Mammary epithelial cell (primary cell): ENCODE measurements at places on chromosomes 3 and 15. TPM values are rescaled to one million over a fixed set of nuclear protein-coding genes. Genes with fewer than 3 reads are reported as not detected.
A peak's percentile ranks its signal among the peaks of the same experiment; 100 is the strongest.

SAXO2 gene
- 4.2 TPM for total RNA-seq

DNA sequence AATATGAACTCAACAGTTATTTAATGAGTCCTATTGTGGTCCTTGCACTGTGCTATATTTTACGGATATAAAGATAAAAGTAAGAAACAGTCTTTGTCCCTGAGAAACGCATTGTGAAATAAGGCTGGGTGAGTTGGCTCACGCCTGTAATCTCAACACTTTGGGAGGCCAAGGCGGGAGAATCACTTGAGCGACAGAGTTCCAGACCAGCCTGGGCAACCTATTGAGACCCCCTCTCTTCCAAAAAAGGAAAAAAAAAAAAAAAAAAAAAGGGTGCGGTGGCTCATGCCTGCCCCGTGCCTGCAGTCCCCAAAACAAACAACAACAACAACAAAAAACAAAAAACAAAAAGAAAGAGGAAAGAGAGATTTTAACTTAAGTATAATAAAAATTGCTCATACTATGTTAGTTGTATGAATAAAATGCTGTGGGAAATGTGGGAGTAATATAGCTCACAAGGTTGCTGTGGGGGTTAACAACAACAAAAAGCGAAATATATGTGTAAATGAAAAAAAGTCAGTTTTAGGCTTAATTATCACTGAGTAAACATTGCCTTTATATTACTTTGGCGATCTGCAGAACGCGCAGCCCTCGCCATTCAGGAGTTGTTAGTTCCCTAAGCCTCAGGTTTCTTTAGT is 461 bp upstream of the FNDC3B start:
- DNase-seq = no peak

- DNase-seq = peak; percentile 85
Measured at GRCh38 chr3:114649331-114649730, 355.5 kb downstream of the TIGIT start.

DNA sequence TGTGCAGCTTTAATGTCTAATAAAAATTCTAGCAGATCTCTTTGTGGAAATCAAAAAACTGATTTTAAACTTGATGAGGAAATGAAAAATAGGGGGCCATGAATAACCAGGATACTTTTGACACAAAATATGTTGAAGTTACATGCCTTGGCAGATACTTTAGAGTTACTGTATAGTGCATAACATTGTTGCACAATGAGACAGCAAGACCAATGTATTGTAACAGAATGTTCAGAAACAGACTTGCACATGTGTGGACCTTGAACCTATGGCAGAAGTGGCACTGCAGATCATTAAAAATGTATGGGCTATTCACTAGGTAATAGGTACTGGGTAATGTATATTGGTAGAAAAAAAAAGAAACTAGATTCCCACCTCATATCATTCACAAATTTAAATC is 343.0 kb upstream of the ARL6 start:
- no peak for DNase-seq

GRCh38 chr3:21356402-21356801 is 394.6 kb downstream of the ZNF385D start:
- peak; percentile 3 for DNase-seq

KCNAB1 gene
- total RNA-seq = 0.17 TPM

DNA sequence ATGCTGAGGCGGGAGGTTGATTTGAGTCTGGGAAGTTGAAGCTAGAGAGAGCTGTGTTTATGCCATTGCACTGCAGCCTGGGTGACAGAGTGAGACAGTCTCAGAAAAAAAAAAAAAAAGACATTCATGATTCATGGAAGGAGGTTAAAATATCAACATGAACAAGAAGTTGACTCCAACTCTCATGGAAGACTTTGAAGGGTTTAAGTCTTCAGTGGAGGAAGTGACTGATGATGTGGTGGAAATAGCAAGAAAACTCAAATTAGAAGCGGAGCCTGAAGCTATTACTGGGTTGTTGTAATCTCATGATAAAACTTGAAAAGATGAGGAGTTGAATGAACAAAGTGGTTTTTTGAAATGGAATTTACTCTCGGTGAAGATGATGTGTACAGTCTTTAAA is 491.8 kb downstream of the SQOR start:
- peak; percentile 1 for DNase-seq

DNA sequence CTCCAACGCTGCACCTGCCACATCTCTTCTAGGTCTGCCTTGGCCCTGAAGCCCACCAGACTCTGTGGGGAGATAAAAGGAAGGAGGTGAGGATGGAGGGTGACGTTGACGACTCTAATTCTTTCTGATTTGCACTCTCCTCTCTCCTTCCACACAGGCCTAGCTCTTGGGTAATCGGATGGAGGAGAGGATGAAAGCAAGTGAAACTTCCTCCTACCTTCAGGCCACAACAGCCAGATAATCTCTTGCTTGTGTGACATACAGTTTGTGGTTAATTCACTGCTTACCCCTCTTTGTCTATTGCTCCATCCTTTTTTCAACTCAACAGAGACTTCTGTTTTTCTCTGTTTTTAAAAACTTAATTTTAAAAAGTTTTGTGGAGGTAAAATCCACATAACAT is 208.1 kb downstream of the SV2B start:
- DNase-seq = no peak

DNA sequence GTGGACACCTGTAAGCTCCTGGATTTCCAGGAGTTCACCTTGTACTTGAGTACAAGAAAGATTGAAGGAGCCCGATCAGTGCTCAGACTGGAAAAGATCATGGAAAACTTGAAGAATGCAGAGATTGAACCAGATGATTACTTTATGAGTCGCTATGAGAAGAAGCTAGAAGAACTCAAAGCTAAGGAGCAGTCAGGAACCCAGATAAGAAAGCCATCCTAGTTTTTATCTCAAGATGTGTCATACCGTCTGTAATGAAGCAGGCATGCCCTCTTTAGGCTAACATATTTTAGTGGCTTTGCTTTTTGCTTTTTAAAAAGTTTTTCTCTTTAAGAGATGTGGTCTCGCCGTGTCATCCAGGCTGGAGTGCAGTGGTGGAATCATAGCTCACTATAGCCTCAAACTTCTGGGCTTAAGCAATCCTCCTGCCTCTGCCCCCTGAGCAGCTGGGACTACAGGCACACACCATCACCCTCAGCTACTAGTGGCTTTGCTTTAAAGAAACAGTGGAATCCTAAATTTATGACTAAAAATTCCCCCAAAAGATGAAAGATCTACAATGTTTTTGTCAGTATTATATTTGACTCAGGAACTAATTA is 28.1 kb downstream of the EXOG start:
- no peak for DNase-seq

DNA sequence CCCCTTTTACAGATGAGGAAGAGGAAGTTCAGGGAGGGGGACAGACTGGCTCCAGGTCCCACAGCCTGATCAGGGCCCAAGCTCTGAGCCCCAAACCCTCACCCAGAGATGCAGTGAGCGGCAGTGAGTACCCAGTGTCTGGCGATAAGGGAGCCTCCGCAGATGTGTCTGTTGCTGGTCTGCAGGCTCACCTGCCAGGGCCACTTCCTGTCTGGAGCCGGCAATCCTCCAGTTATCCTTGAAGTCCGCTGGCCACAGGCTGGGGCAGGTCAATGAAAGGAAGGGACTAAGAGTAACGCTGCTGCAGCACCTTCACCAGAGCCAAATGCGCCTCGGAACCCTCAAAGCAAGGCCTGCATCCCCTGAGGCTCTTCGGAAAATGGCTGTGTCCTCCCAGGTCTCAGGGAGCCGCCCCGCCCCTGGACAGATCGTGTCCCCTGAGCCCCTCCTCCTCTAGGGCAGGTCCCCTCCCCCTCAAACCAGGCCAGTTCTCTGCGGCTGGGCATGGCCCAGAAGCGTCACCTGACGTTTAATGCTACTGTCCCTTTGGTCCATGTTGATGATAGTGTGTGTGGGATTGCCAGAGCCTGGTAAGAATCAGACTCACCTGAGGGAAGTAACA is 51.5 kb downstream of the MYL3 start:
- DNase-seq = no peak

DNA sequence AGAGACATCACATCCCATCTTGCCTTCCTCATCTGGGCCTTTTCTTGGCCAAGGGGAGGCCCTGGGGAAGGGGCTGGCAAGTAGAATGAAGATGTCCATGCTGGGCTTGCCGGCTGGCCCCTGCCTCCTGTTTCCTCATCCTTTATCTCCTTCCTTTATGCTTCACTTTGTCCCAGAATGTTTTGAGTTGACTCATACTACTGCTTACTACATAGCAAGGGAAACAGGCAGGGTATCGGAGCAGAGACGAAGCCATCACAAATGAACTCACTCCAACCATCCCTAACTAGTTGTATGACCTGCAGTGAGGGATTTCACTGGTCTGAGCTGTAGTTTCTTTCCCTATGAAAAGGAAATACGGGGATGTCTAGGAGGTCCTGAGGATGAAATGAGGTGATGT is 66.0 kb downstream of the CHDH start:
- no peak for DNase-seq

GRCh38 chr3:171874879-171875278 is 31.7 kb downstream of the TMEM212 start:
- DNase-seq = no peak

GRCh38 chr3:107919239-107919638 is 171.6 kb downstream of the CD47 start:
- DNase-seq = no peak

PTPRG gene
- 10.5 TPM for total RNA-seq

GRCh38 chr15:72536506-72536905 is 62.4 kb downstream of the ARIH1 start:
- no peak for DNase-seq

GRCh38 chr15:72562386-72562785 is 88.3 kb downstream of the ARIH1 start:
- DNase-seq = no peak

DNA sequence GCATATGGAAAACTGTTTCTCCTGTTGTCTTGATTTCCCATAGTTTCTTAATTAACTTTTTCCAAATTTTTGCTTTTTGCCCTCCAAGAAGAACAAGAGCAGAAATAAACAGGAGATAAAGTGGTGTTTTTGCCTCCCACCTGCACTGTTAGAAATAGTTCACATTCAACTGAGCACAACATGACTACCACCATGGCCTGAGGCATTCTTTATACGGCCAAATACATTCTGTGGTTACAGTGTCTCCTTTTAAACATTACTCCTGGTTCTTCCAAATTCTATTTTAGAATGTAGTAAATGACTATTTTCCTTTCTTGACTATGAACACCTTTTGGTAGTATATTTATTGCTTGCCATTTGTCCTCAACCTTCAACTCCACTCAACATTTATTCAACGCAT is 98.5 kb downstream of the LARS2 start:
- peak; percentile 34 for DNase-seq

DNA sequence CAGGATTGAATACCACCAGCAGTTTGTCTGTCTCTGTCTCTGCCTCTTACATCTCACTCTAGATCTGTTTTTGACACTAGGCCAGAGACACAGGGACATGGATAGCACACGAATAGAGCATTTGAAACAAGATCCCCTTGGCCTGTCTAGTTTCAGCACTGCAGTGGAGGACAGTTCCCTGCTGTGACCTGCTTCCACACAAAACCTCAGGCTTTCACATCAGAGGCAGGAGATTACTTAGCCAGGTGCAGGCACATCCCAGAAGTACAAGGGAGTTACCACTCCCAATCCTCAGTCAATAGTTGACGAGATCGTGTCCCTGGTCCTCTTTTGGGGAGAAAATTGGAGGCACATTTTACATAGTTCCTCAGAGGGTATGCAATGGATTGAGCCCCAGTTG is 34.0 kb upstream of the CCK start:
- peak; percentile 39 for DNase-seq

- no peak for DNase-seq
Measured at GRCh38 chr3:72189339-72189738, 404.4 kb upstream of the PROK2 start.

DNA sequence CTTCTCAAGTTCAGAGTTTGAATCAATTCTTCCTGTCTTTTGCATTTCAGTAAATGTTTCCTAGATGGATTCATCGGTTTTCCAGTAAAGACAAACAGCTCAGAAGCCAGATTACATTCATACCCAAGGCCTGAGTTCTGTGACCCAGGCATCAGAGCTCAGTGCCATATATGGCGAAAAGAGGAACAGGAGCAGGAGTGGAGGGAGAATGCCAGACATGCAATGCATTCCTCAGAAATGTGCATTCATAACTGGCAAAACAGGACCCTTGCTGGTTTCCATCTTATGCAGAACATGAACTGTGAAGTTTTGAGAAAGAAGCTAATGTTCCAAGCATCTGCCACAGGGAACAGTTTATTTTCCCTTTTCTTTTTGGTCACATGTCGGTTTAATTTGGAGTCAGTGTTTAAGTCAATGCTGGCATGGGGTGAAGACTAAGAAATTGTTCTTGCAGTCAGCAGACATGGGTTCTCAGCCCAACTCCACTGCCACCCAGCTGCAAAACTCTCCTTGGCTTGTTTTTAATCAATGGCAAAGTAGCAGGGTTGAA is 116.5 kb downstream of the LPP start:
- DNase-seq = peak; percentile 62

- peak; percentile 31 for DNase-seq
Measured at GRCh38 chr3:196073255-196073753, 8.6 kb downstream of the TFRC start.

PLCH1 gene
- total RNA-seq = 4.3 TPM

DNA sequence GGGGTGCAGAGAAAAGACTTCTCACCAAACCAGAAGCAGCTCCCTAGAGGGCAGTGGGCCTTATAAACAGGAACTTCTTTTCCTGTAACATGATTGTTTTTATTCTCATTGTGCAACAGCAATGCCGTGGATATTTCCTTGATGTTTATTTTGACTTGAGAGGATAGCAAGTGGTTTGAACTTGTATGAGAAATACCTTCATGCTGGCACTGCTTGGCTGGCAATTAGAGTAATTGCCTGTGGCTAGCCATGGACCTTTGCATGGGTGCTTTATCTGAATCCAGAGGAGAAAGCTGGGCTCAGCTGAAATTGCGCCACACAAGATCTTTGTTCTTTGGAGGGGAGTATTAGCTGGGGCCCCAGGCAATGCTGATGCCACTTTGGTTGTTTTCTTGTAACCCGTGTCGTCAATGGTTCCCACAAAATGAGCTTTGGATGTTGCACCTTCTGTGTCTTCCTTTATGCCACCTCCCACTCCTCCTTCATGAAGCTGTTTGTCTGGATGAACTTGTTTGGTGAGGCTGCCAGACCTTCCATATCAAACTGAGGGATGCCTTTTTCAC is 37.9 kb downstream of the CMTM8 start:
- peak; percentile 38 for DNase-seq

DNA sequence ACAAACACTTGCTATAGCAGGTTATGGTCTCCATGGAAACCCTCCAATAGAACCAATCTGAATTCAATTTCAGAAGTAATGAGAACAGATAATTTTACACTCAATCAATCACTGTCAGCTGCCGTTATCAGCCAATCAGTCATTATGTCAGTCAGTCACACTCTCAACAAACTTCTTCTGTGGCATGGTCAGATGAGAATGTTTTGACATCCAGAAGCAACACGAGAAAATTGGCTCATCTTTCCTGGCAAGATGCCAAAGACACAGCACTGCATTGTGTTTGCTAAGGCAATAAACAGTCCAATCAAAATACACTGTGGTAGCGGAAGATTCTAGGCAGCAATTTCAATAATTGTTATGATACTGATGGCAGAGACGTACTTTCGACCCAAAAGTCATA is 190.7 kb downstream of the RORA start:
- no peak for DNase-seq

IL17RC gene
- total RNA-seq = 46.8 TPM

PDZRN3 gene
- 2.0 and 3.9 TPM in 2 replicates for total RNA-seq

MORC1 gene
- not detected for total RNA-seq
